Panc1 (cell line): ENCODE measurements at places on chromosomes 1 and 21. TPM values are rescaled to one million over a fixed set of nuclear protein-coding genes. Genes with fewer than 3 reads are reported as not detected.

CAPN8 gene
- 0.28 TPM for total RNA-seq

CTTNBP2NL gene
- 18.4 TPM for total RNA-seq

DNA sequence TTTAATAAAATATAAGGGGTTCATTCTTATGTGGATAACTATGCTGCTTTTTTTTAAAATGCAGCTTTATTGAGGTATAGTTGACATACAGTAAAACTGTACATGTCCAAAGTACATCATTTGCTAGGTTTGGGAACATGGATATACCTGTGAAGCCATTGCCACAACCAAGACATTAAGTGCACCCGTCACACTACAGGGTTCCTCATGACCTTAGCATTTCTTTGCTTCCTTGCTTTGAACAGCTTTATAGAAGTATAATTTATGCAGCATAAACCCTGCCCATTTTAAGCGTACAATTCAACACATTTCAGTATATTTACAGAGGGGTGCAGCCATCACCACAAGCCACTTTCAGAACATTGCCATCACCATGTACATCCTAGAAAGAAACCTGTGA, 26.3 kb downstream of the FHAD1 start:
- 0 out of 2 replicates have a peak, but pooled peaks cover 3% of the 10 kb centered on the region for H3K27me3 ChIP-seq
- DNase-seq, result no peak
- no peak overlapping the region for H3K4me3 ChIP-seq
- 0 out of 2 replicates have a peak, but pooled peaks cover 7% of the 10 kb centered on the region for H3K4me1 ChIP-seq
- H3K36me3 ChIP-seq, result no peaks in the 10 kb centered on the region

- no peak overlapping the region for H3K4me3 ChIP-seq
- H3K4me1 ChIP-seq, result peaks cover 11% of the 10 kb centered on the region; the same call in 1 of the 2 replicates
- H3K27me3 ChIP-seq, result no peaks in the 10 kb centered on the region
Observed at GRCh38 chr1:23150125-23150524, 18.5 kb downstream of the LUZP1 start.

DNA sequence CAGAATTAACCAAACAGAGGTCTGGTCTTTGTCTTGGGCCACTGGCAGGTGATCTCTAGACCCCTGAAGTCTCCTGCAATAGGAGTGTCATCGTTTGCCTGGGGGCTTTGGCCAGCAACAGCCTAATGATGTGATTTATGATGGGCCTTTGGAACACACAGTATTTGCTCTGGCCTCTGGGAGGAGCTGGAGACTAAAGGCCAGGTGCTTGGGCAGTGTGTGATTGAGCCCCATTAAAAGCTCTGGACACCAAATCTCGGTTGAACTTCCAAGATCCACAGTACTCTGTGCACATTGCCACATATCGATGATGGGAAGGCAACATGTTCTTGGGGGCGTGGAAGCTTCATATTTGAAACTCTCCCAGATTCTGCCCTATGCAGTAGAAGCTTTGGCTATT, 32.0 kb upstream of the TLR5 start:
- no peak overlapping the region for H3K4me3 ChIP-seq
- H3K27me3 ChIP-seq, result peaks cover 3% of the 10 kb centered on the region
- no peaks in the 10 kb centered on the region for H3K4me1 ChIP-seq
- H3K36me3 ChIP-seq, result no peaks in the 10 kb centered on the region; the same call in 1 of the 2 replicates

DNA sequence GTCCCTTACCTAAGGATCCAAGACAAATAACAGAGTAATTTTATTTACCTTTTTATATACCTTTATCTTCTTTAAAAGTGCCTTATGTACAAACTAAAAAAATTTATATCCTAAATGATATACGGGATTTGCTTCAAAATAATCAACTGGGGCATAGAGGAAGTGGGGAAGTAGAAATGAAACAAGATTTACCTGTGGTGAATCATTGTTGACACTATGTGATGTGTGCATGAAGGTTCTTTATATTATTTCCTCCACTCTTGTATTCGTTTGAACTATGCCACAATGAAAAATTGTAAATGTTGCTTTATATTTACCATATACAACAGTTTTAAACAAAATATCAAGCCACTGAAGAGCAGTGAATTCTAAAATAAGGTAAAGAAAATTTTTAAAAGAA, 13.0 kb downstream of the RGS7 start:
- no peak overlapping the region for H3K4me3 ChIP-seq
- no peak overlapping the region for H3K27ac ChIP-seq
- H3K36me3 ChIP-seq, result no peaks in the 10 kb centered on the region
